ENCODE measurements at places on chromosomes 2 and 18.

GRCh38 chr2:17790536-17790935 lies 25.7 kb upstream of the MSGN1 start:
- DNase-seq: no peak

GRCh38 chr2:237731663-237732062 lies 66.9 kb upstream of the RBM44 start:
- no peak for DNase-seq

DNA sequence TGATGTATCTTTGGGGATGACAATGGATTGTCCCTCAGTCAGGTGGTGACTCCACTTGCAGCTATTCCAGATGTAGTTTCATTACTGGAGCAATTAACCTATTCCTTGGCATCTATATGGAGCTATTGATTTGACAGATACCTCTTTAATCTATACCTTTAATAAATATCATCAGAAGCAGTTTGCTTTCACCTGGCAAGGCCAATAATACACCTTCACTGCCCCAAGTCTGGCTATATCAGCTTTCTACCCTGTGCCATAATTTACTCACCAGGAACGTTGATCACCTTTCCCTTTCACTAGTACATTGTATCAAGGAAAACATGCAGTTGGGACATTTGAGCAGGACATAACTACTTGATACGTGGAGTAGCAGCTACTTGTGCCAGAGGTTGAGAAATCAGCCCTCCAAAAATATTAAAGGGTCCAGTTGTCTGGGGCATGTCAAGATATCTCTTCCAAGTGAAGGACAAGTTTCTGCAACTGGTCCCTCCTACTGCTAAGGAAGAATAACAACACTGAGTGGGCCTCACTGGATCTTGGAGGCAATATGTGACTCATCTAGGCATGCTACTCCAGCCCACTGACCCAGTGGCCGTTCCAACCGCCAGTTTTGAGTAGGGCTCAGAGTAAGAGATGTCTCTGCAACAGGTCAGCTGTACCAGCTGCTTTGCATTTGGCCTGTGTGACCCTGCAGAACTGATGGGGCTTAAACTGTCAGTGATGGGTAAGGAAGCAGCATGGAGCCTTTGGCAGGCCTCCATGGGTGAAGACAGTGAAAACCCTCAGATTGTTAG lies 67.0 kb downstream of the PSMG2 start:
- no peak for DNase-seq

GRCh38 chr2:122340246-122340645 lies 584.8 kb downstream of the TSN start:
- no peak for DNase-seq
